ENCODE measurements at places on chromosomes 1 and 21.

DNA sequence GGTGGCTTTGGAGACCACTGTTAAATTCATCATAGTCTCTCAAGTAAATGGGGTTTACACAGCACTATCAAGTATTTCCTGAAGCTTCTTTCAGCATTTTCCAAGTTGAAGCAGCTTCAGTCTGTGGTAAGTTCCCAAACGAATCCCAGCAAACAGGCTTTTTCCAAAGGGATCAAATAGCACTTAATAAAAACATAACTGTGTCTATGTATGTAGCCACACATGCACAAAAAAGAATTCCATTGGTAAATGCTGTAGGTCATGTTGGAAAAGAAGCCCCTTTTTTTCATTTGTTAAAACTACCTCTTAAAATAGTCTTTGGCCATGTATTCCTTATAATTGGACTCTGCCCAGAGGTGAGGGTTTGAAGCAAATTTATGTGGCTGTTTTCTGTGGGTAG lies 69.8 kb downstream of the HHAT start:
- no peak for DNase-seq

DNA sequence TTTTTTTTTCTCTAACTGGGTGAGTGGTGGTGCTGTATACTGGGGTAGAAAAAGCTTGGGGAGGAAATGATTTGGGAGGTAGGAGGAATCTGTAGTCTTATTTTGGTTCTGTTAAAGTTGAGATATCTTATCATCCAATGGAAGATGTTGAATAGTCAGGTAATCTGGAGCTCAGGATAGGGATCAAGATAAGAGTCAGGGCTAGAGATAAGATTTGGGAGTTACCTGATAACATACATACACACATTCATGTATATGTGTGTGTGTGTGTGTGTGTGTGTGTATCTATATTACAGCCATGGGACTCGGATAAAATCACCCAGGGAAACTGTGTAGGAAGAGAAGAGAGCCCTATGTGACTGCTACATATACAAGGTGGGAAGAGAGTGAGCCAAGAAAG lies 8.1 kb downstream of the PCAT6 start:
- DNase-seq: no peak

- no peak for DNase-seq
Measured at GRCh38 chr1:212152308-212152693, 116.8 kb downstream of the DTL start.

DNA sequence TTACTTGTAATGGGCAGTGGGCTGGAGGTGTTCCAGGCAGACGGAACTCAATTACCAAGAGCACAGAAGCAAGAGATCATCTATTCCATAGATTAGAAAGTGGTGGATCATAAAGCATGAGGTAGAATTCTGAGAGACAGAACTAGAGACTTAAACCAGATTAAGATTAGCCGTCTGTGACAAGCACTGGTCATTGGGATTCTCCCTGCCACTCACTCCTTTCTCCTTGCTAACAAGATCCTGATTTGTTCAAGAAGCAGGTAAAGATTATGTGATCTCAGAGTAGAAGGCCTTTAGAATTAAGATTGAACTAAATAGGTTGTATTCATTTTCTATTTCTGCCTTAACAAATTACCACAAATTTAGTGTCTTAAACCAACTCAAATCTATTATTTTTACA lies 1.5 kb upstream of the HSPA13 start:
- DNase-seq: no peak

DNA sequence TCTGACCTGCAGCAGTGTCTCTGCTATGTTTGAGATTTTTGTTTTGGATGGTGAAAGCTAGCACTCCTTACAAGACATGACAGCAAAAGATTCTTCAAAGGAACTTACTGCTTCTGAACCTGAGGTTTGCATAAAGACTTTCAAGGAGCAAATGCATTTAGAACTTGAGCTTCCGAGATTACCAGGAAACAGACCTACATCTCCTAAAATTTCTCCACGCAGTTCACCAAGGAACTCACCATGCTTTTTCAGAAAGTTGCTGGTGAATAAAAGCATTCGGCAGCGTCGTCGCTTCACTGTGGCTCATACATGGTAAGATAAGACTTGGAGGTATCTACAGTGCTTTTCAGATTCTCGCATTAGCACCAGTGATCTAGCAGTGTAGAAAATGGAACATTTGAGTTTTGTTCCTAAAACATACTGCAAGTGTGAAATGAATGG lies 200.2 kb downstream of the PDE4B start:
- no peak for DNase-seq

- no peak for DNase-seq
Measured at GRCh38 chr1:167565922-167566321, 12.4 kb upstream of the CREG1 start.

GRCh38 chr1:33346927-33347649 lies 26.2 kb upstream of the A3GALT2 start:
- no peak for DNase-seq

- DNase-seq: no peak
Measured at GRCh38 chr1:53057127-53057526, 4.9 kb upstream of the PODN start.

DNA sequence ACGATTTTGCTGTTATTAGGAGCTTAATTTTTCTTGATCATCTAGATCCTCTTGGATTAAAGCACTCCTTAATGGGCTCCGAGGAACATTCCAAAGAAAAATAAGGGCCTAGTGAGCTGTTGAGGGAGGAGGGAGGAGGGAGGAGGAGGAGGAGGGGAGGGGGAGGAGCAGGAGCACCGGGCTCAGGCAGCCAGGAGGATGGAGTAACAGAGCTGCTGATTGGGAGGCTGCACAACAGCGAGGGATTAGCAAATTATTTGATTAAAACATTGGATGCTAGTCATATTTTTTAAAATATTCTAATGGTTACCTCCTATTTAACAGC lies 302.1 kb upstream of the RRP15 start:
- no peak for DNase-seq

GRCh38 chr1:172070055-172070454 lies 228.8 kb downstream of the DNM3 start:
- DNase-seq: no peak

DNA sequence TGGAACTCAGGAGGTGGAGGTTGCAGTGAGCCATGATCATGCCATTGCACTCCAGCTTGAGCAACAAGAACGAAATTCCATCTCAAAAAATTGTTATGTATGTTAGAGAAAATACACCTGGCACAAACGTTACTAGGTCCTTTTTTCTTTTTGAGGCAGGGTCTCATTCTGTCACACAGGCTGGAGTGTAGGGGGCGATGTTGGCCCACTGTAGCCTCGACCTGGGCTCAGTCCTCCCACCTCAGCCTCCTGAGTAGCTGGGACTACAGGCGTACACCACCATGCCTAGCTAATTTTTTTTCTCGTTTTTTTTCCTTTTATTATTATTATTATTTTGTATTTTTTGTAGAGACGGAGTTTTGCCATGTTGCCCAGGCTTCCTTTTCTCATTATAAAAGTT lies 4.4 kb downstream of the HAX1 start:
- DNase-seq: no peak
